Cerebellum (tissue), 4 donors: ENCODE measurements at places on chromosomes 6 and 20.

DNA sequence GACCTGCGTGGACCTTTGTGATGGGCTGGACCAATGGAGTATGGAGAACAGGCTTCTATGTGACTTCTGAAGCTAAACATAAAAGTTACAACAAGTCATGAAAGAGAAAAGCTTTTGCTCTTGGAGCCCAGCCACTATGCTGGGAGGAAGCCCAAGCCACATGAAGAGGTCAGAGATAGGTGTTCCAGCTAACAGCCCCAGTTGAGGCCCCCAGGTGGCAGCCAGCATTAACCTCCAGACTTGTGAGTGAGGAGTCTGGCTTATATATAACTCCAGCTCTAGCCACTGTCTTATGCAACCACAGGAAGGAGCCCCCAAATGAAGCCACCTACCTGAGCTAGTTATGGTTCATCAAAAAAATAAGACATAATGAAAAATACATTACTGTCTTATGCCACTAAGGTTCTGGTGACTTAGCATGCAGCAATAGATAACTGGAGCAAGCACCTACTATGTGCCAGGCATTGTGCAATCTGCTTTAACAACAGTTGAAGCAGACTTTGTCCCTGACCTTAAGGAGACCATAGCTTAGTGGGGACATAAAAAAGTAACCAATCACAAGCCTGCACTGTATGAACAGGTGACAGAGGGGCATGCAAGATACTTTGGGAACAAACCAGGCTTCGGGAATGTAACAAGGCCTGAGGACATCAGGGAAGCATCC, 599.6 kb downstream of the PTPRT start:
- DNase-seq, result no peak

- DNase-seq, result no peak
These were observed 1265.4 kb upstream of the GJE1 start for GRCh38 chr6:140867336-140867735.

- DNase-seq, result no peak
These were observed 164.1 kb upstream of the CHD6 start for GRCh38 chr20:41782255-41782654.

DNA sequence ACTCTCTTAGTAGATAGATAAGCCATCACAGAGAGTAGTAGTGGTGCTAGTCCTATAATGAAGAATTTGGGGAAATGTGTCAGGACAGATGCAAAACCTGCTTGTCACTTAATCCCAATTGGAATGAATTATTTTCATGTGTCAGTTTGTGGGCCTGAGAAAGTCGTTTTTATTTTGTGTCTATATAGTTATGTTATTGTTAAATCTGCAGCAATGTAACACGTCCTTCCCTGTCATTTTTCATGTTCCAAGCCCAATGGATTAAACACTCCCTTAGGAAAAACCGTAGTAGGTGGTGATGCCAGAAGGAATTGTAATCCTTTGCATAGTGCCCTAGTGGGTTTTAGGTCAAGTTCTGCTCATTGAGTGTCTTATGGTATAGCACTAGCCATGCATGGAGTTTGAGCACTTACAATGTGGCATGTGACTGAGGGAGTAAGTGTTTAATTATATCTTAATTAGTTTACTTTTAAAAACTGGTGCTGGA, 105.9 kb upstream of the PRSS16 start:
- DNase-seq, result no peak

GRCh38 chr6:16244446-16244845, 6.1 kb downstream of the GMPR start:
- no peak for DNase-seq

DNA sequence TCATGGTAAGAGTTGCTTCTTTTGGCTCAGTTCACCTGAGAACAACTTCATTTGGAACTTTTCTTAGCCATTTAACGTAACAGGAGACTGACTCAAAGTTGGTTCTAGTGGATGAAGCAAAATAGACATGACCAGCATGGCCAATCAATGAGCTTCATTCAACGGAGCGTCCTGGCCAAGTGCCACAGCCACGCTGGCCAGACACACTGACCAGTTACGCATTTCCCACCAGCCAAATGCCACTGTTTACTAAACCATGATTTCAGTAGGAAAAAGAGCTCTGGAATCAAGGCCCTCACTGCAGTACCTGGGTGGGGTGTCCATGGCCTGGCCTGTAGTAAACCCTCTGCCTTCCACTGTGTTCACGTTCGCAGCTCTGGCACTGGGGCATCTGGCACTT, 80.4 kb downstream of the POPDC3 start:
- DNase-seq, result peak; percentile 3

- no peak for DNase-seq
These were observed 2.1 kb upstream of the TMX4 start for GRCh38 chr20:8021541-8022269.

GRCh38 chr20:19431906-19432305, 219.5 kb downstream of the SLC24A3 start:
- no peak for DNase-seq

DNA sequence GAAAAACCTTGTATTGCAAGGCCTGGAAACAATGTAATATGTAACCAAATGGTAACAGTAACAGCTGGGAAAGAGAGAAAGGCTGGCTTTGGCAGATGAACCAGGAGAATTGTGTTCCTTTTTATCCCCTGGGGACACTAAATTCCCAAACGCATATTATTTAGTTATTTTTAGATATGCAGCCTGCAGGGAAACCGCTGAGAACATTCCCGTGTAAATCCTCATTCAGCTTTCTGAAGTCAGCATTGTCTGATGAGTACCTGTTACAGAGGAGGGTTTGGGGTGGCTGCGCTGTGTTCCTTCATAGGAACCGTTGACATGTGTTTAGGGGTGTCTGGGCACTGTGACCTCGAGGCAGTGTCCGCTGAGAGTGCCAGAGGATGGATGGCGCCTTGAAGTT, 101.3 kb downstream of the SMOC2 start:
- no peak for DNase-seq

DNA sequence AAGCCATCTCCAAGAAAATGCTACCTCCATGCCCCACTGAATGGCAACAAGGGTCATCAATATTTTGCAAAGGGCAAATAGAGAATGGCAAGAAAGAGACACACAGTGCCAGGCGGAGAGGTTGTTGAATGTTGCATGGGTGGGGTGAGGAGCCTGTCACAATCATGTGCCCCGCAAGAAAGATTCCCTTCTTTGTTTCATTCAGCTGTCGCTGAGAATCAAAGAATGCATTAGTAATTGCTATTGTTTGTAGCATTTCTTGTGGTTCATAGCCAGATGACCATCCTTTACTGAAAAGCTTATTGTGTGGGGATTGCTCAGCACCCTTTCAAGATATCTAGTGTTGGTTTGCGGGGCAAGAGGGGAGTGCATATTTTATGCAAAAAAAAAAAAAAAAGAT, 166.5 kb upstream of the QKI start:
- no peak for DNase-seq

GRCh38 chr20:58722877-58723627, 30.5 kb downstream of the NPEPL1 start:
- no peak for DNase-seq

GRCh38 chr6:169829786-169830185, 78.4 kb downstream of the ERMARD start:
- no peak for DNase-seq

GRCh38 chr6:83696674-83697073, 12.2 kb downstream of the SNAP91 start:
- DNase-seq, result no peak

DNA sequence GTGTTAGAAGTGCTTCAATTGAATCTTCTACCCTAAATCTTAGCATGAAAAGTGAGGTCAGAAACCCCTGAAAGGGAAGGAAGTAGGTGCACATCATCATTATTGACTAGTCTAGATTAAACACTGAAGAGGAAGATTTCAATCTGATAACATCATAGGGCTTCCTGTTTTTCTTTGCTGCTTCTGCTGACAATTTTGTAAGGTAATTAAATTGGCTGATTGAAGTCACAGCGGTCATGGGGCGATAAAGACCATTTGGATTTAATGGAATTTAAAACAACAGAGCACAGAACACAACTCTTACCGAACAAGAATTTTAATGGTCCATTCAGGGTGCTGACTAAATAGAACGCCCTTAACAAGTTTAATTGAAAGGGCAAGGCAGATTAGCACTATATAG, 11.3 kb downstream of the GRIK2 start:
- no peak for DNase-seq

DNA sequence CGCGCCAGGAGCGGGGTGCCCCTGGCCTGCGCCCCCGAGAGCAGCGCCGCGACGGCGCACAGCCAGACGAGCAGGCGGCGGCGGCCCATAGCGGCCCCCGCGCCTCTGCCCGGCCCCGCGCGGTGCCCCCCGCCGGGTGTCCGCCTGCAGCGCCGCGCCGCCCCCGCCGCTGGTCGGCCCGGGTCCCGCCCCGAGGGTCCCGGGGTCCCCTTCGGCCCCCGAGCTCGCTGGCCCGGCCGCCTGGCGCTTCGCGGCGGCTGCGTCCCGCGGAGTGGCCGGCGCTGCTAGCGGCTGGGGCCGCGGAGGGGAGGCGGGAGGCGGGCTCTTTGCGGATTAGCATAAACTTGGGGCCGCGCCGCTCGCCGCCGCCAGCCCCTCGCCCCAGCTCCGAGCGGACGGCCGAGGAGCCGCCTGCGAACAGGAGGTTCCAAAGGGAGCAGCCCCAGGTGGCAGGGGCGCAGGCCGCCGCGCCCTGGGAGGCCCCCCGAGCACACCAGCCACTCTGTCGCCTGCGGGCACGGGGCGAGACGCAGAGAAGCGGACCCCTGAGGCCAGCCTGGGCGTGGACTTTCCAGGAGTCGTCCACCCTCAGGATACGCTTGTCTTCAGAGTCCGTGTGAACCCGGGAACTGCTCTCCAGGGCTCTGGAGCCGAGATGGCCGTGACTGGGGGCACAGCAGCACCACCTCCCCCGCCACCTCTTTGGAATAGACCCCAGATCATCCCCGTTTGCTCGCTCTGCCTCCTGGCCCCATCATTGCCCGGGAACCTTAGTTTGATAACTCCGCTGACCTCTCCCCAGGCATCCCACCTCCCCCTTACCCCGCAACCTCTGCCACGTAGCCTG, at the start of gene EMILIN3:
Gene EMILIN3, minus strand, starts transcription at position 273 of the 847 bp plus-strand sequence. Its CDS starts 184 bp downstream, at position 89.
- DNase-seq, result no peak

DNA sequence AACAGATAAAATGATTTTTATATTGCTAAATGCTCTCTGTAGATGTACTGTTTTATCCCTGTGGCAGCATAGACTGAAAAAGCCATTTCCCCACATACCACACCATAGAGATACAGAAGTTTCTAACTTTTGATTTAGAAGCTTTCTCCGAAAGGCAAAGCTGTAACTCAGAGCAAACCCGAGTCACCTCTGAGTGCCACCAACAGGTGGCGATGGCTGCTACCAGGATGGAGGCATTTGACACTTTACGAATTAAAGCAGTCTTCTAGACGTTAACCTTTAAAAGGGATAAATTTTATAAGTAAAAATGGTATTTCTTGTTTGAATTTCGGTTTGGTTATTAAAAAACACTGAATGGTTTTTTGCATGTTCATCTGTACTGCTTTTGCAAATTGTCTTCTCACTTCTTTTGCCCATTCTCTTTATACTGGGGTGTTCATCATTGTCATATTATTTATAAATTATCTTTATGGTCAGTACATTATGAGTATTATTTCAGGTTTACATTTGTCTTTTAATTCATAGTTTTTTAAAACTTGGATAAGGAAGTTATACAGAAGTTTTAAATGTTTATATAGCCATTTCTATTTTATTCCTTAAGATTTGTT, 201.0 kb upstream of the CEP162 start:
- DNase-seq, result no peak

GRCh38 chr6:44226368-44227147, 3.2 kb downstream of the SLC29A1 start:
- DNase-seq, result peak; percentile 48

DNA sequence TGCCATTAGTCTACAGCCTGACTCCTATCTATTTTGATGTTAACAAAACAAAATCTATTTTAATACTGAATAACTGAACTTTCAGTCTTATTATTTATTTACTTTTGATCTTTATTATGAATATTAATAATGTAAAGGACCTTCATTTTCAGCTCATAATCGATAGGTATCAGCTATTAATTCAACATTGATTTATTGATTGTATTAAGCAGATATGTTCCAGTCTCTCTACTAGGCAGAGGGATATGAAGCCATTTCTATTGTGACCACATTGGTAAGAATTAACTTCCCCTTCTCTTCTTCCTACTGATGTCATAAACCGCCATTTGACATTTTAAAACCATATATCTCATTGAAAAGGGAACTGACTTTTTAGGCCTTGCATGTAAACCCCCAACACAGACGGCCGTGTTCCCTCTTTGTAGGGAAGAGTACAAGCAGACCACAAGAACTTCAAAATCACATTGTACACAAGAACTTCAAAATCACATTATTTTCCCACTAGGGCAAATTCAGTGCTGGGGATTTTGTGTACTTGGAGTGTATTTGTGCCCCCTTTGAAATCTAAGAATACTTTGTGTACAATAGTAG, 69.5 kb upstream of the FABP7 start:
- DNase-seq, result no peak

GRCh38 chr6:132725947-132726607, 12.2 kb upstream of the VNN1 start:
- DNase-seq, result no peak
